ENCODE measurements at places on chromosomes 7 and 10.

- no peak for DNase-seq
Measured at GRCh38 chr7:131046246-131046645, 281.4 kb upstream of the MKLN1 start.

- DNase-seq: no peak
Measured at GRCh38 chr7:16791071-16791470, 13.7 kb downstream of the AGR2 start.

- no peak for DNase-seq
Measured at GRCh38 chr10:29426420-29426819, 137.6 kb downstream of the LYZL1 start.

DNA sequence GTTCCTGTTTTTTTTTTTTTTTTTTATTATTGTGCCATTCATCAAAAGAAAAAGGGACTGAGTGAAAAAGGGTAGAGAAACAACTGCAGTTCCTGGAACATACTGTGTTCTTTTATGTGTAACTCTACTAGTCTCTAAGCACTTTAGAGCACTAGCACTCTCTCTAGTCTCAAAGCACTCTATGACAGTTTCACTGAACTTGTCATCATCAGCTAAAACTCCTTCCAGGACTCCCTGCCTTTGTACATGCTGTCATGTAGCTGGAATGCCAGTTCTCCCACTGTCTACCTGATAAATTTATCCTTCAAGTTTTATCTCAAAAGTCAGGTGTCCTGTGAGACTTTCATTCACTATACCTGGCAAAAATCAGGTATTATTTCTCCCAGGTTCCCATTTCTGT, 146.1 kb downstream of the RNF133 start:
- no peak for DNase-seq

- no peak for DNase-seq
Measured at GRCh38 chr10:21002091-21002878, 105.2 kb upstream of the NEBL start.

GRCh38 chr10:80465451-80465835, 11.3 kb downstream of the TSPAN14 start:
- DNase-seq: no peak

GRCh38 chr10:8017277-8017676, 37.2 kb upstream of the GATA3 start:
- DNase-seq: no peak

GRCh38 chr10:59872892-59873463, 33.4 kb downstream of the CCDC6 start:
- DNase-seq: no peak

- DNase-seq: no peak
Measured at GRCh38 chr10:62045765-62046521, 144.4 kb downstream of the ARID5B start.

GRCh38 chr10:33377658-33378025, 43.2 kb upstream of the NRP1 start:
- DNase-seq: no peak

- DNase-seq: peak; percentile 17
Measured at GRCh38 chr10:114653926-114654325, 4.1 kb downstream of the ABLIM1 start.

- no peak for DNase-seq
Measured at GRCh38 chr10:7417103-7417623, 6.3 kb upstream of the SFMBT2 start.

DNA sequence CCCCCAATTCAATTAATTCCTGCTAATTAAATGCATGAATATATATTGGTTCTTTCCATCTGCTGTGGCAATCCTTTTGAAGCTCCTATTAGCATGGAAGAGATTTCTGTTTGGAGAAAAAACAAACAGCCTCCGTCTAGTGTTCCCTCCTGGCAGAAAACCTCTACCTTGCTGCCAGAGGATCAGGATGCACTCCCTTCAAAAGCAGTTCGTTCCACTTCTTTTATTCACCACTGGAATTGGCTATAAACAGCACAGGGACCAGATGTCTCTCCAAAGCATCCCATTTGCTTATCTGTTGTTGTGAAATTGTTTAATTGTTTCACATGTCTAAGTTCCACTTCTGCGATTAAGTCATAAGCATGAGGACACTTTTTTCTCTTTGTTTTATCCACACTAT, 77.8 kb upstream of the PTN start:
- DNase-seq: no peak

- no peak for DNase-seq
Measured at GRCh38 chr7:135713836-135714470, 14.0 kb downstream of the SLC13A4 start.

GRCh38 chr7:34070511-34071323, 165.4 kb downstream of the BMPER start:
- no peak for DNase-seq

DNA sequence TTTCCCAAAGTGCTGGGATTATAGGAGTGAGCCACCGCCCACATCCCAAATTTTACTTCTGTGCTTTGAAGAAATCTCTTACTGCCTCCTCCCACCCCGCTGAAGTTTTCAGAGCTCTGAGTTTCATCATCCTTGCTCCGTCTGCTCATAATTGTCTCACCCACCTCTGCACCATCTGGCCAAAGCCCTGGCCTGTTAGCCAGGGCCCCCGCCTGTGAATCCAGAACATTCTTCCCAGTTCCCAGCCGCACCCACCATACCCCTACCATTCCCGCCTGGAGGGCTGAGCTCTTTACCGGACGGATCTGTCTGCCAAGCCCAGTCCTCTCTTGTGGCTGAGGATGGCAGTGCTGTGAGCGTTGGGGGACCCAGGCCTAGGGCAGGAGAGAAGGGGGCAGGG, 14.5 kb downstream of the SSC4D start:
- no peak for DNase-seq

- DNase-seq: no peak
Measured at GRCh38 chr7:45402480-45403218, 171.5 kb upstream of the ADCY1 start.

DNA sequence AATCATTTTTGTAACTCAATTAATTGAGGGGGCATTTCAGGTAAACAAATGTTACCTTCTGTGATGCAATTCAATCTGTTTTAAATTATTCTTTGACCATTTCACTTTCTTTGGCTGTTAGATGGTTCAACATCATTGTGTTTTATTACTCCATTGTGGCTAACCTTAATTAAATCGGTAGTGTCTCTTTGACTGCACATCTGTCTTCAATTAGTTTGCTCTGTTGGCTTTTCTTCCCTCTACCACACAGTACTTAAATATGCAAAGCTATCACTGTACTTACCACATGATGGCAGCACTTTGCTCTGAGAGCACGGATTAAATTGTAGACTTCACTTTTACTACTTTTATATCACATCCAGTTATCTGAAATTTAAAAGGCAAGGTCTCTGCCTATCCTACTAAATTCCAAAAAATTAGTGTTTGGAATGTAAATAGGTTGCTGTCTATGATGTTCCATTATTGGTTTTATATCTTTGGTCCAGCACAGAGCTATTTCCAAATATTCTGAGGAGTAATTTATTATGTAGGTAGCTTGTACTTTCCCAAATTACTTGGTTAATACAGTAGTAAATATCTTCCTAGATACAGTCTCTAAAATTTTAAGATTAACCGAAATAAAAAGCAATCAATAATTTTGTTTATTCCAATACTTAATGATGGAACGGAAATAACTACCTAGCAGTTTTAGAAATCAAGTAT, 352.0 kb downstream of the PCLO start:
- no peak for DNase-seq

GRCh38 chr10:11105676-11106004, 88.0 kb downstream of the CELF2 start:
- no peak for DNase-seq

DNA sequence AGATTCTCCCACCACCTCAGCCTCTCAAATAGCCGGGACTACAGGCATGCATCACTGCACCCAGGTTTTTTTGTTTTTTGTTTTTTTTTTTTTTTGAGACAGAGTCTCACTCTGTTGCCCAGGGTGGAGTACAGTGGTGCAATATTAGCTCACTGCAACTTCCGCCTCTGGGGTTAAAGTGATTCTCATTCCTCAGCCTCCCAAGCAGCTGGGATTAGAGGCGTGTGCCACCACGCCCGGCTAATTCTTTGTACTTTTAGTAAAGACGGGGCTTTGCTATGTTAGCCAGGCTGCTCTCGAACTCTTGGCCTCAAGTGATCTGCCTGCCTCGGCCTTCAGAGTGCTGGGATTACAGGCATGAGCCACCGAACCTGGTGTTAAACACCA, 107.5 kb upstream of the KIF5B start:
- DNase-seq: no peak

DNA sequence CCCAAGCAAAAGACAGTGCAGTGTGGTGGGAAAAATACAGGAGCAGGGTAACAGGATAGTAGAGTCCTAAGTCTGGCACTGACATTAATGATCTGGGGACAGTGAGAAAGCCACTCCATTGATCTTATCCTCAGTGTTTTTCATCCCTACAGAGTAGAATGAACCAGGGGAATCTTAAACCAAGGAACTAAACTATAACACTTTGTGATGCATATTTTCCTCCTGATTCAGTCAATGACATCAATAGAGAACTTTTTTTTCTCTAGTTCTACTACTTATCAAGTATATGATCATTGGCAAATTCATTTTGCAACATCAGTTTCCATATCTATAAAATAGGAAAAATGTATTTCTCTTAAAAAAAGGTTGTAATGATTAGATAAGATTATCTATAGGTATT, 151.1 kb downstream of the TMEM26 start:
- DNase-seq: no peak
